ENCODE measurements at places on chromosomes 1 and 21. TPM values are rescaled to one million over a fixed set of nuclear protein-coding genes. Genes with fewer than 3 reads are reported as not detected.

The ADAMTS1 gene
- 40.3 TPM for total RNA-seq

The LCE1E gene
- not detected for total RNA-seq

- no peak for DNase-seq
These were observed 128.3 kb upstream of the TNR start for GRCh38 chr1:175871647-175872046.

The IL20 gene
- total RNA-seq = not detected

The KCNE1 gene
- 0.44 TPM for total RNA-seq

- no peak for DNase-seq
These were observed 120.2 kb downstream of the MRPL39 start for GRCh38 chr21:25487046-25487594.

The RCSD1 gene
- not detected for total RNA-seq

The BNIPL gene
- total RNA-seq = 0.55 TPM

DNA sequence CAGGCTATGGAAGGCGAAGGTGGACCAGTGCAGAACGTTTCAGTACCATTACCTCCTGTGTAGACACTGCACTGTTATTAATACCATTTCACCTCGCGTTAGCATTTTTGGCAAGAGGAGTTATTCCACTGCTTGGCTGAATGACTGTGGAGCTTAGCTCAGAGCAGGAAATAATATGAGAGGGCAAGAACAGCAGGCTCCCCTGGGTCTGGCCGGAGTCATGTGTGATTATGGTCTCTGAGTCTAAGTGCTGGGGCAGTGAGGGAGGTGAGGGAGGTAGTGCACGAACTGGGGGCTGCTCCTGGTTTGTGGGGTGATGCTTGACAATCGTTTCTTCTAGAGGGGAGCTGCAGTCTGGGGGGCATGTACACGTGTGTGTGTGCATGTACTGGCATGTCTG is 82.9 kb downstream of the MDM4 start:
- DNase-seq = no peak

- DNase-seq = no peak
These were observed 408.6 kb downstream of the PRDM2 start for GRCh38 chr1:14108356-14109275.

- DNase-seq = no peak
These were observed 109.0 kb downstream of the SDCCAG8 start for GRCh38 chr1:243364866-243365265.

GRCh38 chr1:230684146-230684545 is 29.8 kb downstream of the AGT start:
- DNase-seq = no peak

The KCNA2 gene
- total RNA-seq = 0.05 TPM

DNA sequence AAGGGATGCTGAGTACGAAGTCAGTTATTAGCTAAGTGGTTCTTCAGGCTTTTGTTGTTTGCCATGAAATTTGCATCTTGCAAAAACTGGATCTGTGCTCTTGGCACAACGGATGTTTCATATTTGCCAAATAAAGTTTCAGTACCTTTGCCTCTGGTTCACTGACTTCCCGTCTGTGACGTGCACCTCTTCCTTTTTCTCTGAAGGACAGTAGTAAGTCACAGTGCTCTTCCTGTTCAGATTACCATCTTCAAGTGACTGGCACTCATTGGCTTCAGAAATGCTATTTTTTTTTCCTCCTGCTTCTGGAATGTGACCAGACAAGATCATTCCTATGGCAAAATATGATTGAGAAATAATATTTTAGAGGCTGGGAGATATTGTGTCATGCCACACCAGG is 75.9 kb upstream of the GREM2 start:
- DNase-seq = no peak

- no peak for DNase-seq
These were observed 884 bp downstream of the SPATA6 start for GRCh38 chr1:48470950-48471690.

The NVL gene
- total RNA-seq = 22.5 TPM

DNA sequence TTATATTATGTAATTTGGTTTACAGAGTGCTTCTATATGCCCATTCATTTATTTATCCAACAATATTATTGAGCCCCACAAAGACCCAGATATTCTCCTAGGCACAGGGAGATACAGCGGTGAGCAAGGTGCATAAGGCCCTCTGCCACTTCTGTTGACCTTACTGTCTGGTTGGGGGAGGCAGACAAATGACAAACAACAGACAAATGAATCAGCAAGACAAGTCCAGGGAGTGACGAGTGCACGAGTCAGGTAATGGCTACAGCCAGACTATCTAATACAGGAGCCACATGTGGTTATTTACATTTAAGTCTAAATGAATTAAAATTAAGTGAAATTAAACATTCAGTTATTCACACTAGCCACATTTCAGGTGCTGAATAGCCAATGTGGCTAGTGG is 22.0 kb upstream of the BCAR3 start:
- DNase-seq = no peak

DNA sequence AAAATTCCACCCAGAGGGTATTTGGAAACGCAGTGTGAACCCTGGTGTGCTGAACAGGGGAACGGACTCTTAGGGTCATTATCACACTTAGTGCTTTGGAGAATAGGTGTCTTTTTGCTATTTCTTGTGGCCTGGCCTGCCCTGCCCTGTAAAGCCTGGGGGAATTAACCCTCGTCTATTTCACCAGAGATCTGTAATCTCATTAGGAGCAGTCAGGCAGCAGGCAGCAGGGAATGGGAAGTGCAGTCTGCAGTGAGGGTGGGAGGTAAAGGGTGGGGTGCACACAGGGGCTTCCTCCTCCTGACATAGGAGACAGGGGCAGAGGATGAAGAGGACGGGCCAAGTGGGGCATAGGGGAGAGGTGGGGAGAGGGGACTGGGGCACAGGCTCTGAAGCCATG is 1.1 kb upstream of the SLC1A7 start:
- no peak for DNase-seq

DNA sequence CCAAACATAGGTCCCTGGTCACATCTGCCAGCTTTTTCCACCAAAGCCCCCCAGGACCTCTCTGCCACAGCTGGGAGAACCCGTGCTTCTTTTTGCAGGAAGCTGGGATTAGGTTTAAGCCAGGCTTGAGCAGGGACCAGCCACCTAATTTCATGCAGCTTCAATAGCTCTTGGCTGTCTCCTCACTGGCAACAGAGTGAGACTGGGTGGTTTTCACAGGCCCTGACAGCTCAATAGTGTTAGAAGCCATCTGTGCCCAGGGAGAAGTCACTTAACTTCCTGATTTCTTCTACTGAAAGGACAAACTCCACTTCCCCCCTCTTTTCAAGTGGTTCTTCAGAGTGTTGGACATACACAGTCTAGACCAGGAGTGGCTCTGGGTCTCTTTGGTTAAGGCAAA is 20.4 kb upstream of the SRSF4 start:
- DNase-seq = no peak
